Activated B cell treated with CpG ODN at 0.5 μM for 24 hours (primary cell): ENCODE measurements at places on chromosomes 1 and 21.

GRCh38 chr1:194033646-194034045 is 847.2 kb upstream of the B3GALT2 start:
- no peak for DNase-seq

GRCh38 chr21:27756191-27756590 is 789.3 kb upstream of the ADAMTS5 start:
- no peak for DNase-seq

GRCh38 chr1:160795951-160796383 is at the start of gene LY9:
LY9 (plus strand) TSS chr1:160796174; CDS start chr1:160796188, 14 bp downstream.
- peak; percentile 46 for DNase-seq

GRCh38 chr1:72336776-72337175 is 54.4 kb upstream of the NEGR1 start:
- DNase-seq = no peak

DNA sequence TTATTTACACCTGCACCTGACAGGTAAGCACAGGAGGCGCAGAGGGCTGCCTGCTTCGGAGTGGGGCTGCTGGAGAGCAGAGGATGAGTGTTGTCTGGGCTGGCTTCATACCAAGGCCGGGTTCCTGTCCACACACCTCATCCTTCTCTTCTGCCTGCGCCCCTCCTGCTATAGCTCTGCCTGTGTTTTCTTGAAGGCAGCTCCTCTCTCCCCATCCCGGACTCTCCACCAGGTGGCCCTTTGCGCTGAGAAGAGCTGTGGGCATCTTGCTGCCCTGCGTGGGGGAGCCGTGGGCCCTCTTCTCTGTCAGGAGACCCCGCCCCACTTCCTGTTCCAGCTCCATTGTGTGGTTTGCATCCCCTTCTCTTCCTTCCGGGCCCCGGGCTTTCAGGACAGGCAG is 35.0 kb downstream of the ARHGEF10L start:
- no peak for DNase-seq
